ENCODE measurements at places on chromosomes 1 and 21.

DNA sequence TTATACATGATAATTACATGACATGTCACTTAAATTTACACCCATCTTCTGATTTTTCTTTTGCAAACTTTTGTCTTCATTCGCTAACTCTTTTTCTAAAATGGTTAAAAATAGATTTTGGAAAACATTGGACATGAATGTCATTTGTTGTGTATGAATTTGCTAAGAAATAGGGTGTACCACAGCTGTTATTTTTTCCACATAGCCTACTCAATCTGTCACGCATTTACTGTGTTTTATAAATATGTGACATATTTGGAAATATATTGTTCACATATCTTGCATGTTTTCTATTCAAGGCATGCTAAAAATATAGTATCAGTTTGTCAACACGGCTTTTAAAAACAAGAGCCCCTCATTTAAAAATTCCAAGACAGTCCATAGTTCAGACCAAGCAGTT, 47.9 kb upstream of the TARBP1 start:
- DNase-seq: no peak

DNA sequence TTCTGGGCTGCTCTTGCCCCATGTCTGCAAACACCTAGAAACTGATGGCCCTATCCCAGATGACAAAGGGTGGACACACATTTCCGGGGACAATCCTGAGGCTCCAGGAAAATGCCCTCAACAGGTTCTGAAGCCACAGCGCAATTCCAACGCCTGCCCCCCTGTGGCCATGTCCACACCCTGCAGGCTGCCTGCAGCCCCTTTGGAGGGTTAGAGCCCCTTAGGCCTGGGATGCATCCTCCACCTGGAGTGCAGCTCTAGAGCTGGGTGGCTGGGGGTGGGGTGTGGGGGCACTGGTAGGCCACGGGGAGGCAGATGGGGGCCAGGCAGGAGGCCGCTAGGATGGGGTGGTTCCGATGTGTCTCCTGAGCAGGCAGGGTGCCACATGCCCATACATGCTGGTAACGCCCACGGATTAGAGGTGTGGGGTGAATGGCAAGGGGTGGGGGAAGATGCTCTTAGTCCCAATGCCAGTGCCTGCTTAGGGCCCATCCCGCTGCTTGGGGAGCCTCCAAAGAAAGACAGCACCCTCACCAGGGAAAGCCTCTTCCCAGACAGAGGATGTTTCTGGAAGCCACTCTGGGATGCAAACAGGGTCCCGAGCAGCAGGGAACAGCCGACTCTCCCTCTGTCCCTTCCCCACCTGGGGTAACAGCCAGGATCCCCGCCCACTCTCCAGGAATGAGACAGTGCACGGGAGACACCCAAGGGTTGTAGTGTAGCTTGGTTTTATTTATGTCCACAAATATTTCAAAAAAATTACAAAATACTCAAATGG, 34.0 kb downstream of the SLC45A1 start:
- no peak for DNase-seq

DNA sequence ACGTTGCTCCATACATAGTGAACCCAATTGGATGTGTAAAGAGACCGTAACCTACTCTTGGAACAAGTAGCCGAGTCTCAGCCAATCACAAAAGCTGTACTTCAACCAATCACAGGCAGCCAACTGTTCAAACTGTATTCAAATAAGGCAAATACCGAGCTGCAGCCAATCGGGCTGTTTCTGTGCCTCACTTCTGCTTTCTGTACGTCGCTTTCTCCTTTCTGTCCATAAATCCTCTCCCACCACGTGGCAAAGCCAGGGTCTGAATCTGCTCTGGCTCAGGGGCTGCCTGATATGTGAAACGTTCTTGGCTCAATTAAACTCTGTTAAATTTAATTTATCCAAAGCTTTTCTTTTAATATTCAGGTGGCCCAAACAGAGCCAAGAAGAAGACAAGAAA, 210.3 kb downstream of the URB2 start:
- DNase-seq: no peak

- DNase-seq: no peak
Measured at GRCh38 chr1:21653744-21654100, 15.4 kb downstream of the RAP1GAP start.

DNA sequence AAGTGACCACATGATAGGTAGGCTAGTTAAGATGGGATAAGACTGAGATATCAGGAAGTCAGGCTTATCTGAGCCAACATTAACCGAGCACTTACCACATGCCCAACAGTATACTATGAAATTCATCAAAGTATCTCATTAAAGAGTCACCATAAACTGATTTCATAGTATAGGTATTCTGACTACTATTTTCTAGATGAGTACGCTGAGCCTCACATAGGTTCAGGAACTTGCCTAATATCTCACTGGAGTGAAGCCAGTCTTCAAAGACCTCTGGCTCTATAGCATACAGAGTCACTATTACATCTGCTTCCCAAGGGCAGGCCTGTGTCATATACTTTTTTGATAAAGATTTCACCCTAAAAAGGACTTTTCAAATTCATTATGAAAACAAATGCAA, 115.6 kb upstream of the NGF start:
- no peak for DNase-seq

GRCh38 chr1:50968821-50969610, 1.0 kb upstream of the CDKN2C start:
- no peak for DNase-seq

DNA sequence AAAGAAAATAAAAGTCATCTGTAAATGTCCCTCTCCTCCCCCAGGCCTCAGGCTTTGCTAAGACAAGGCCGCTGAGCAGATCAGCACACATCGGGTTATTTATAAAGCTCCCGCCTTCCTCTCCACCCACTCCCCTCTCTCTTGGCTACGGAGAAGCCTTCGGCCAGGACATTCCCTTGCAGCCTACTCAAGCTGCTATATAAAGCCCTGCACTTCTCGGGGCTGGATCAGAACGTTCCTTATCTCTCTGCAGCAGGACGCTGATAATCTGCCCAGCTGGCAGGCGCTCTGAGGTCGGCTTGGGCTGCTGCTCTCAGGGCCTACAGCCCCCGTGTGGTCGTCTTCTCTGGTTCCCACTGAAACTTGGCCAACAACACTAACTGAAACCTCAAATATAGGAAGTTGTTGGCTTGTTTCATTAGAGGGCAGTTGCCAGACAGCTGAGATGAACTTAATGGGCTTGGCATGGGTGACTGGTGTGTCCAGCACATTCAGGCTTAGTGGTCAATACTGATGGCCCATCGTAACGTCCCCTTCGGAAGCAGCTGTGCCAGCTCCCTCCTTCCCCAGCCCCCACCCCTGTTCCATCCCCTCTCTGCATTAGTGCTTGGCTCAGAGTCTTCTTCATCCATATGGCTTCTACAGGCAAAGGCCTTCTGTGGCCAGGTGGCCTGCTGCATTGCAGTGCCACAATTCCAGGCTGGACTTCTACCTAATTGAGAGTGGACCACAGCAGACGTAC, 64.6 kb downstream of the IER5 start:
- no peak for DNase-seq

GRCh38 chr1:107925565-107925964, 39.4 kb downstream of the VAV3 start:
- no peak for DNase-seq

DNA sequence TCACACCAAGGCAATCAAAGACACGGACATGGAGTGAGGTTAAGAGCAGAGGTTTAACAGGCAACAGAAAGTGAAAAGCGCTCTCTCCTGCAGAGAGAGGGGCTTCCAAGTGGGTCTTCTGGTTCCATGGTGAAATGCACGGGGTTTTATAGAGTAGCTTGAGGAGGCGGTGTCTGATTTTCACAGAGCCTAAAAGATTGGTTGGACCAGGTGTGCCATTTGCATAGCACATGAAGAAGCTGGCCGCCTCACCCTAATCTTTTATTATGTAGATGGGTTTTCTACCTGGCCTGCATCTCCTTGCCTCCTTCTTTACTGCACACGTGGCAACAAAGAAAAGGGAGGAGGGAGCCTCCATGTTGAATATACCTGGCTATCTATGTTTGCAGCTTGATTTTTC, 197.3 kb downstream of the RYR2 start:
- no peak for DNase-seq

- no peak for DNase-seq
Measured at GRCh38 chr1:243420946-243421685, 165.3 kb downstream of the SDCCAG8 start.

DNA sequence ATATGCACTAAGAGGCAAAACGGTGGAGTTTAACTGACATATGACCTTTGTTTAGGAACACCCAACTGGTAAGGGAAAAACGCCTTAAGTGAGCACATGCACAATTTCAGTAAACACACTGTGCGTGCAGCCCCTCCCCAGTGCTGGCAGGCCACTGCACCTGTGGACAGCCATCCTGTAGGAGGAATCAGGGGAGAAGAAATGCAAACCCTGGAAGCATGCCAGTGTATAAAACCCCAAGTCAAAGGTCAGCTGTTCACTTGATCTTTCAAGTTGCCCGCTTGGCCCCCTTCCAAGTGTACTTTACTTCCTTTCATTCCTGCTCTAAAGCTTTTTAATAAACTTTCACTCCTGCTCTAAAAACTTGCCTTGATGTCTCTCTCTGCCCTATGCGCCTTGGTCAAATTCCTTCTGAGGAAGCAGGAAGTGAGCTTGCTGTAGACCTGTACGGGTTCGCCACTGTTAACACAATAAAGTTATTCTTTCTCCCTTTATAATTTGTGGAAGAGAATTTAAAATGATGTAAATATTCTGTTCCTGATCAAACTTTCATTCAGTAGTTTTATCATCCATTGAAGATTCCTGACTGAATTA, 31.8 kb downstream of the USP25 start:
- no peak for DNase-seq

DNA sequence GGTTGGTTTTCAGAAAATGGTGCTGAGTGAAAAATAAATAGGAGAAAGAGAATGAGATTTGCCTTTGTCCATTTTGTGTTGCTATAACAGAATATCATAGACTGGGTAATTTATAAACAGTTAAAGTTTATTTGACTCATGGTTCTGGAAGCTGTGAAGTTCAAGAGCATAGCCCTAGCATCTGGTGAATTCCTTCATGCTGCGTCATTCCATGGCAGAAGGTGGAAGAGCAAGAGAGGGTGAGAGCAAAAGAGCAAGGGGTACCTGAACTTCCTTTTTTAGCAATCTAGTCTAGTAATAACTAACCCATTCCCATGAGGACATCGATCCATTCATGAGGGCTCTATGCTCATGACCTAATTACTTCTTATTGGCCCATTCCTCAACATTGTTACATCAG, 209.1 kb upstream of the ZP4 start:
- DNase-seq: no peak

DNA sequence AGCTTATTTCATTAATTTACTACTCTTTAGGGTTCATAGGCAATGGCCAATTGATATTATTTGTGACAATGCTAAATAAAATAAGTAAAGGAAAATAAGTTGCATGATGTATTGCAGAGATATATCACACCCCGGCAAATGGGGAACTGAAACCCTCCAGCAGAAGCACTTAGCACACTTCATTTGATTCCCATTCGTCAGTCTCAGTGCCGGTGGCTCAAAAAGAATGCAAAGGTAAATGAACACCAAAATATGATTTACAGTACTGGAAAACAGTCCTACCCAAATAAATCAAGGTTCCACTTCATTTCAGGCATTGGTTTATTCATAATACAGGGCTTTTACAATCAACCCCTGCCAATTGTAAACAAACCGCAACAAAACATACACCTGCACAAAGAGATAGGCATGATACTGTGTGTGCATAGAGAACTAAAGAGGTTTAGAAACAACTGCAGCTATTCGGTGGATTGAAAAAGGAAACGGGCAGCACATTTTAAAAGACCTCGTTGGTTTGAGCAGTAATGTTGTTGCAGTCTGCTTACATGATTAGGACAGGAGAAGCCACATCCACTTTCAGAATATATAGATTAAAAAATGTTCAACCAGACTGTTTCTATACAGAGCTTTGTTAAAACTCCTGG, 1019.2 kb downstream of the TTLL7 start:
- no peak for DNase-seq

Measured in stimulated activated CD4-positive, alpha-beta T cell treated with anti-CD3 and anti-CD28 coated beads, Interleukin-1b, Interleukin-23, amount 100 ng/mL, for 1 hour (primary cell).